ENCODE measurements at places on chromosomes 12 and 14.
A peak's percentile ranks its signal among the peaks of the same experiment; 100 is the strongest.

GRCh38 chr12:44972746-44973421 lies 78.0 kb downstream of the DBX2 start:
- DNase-seq = no peak

- no peak for DNase-seq
Measured at GRCh38 chr14:42854061-42854460, 1247.4 kb downstream of the LRFN5 start.

GRCh38 chr12:75781532-75782046 lies 250.0 kb downstream of the PHLDA1 start:
- no peak for DNase-seq

DNA sequence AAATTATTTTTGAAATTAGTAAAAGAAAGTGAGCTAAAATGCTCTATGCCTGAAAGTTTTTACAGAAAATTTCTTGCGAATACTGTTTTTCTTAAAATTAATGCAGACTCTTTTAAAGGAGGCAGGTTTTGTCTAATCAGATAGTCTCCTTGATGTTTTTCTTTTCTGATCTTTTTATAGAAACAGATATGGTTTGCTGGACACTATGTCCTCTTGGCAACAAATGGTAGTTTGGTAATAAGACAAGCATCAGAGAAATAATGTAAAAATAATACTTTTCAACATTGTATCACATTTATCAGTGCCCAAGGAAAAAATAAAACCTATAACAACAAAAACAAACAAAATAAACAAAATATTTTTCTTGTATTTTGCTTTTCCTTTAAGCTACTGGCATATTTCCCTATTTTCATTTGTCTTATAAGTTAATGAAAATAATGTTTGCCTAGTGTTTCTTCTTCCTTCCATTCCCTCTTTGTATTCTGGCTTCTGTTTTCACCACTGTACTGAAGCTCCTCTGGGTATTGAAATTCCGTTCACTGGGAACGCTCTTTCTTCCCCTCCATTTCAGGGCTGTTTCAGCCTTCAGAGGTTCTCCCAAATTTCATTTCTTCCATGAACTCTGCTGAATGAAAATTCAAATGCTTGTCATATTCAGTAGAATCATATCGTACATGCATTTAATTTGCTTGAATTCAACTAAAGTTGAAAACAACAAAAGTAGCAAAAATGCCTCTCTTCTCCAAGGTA lies 115.3 kb downstream of the TRMT5 start:
- DNase-seq = no peak

DNA sequence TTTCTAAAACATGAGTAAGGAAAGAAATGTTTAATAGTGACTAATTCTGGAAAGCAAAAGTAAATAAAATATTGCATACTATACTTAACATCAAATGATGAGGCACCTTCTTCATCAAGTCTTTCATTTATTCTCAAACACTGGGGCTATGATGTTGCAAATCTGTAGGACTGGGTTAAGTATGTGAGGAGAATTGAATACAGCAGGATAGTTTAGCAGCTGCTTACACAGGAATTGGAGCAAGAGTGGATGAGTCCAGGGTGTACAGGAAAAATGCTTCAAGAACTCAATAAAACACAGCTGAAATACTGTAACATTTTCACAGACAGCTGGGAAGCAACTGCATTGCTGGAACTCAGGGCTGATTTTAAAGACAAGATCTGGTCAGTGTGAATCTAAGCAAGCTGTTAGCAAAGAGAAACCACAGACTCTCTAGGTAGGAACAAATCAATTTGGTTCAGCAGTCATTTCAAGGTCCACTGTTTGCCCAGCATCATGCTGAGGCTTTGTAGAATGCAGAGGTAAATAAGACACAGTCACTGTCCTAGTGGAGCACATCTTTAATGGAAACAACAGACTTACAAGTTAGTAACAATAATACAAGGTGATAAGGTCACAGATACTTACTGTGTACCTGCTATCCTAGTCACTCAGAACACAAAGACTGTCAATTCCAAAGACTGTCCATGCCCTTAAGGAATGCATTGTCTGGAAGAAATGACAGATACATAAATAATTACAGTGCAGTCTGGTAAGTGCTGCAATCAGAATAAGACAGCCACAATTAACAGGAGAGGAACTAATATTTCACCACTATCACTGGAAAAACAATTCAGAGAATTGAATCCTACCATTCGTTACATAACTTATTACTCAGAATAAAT lies 96.8 kb upstream of the DACT1 start:
- DNase-seq = no peak

- DNase-seq = no peak
Measured at GRCh38 chr12:19070341-19070740, 59.2 kb upstream of the PLEKHA5 start.

DNA sequence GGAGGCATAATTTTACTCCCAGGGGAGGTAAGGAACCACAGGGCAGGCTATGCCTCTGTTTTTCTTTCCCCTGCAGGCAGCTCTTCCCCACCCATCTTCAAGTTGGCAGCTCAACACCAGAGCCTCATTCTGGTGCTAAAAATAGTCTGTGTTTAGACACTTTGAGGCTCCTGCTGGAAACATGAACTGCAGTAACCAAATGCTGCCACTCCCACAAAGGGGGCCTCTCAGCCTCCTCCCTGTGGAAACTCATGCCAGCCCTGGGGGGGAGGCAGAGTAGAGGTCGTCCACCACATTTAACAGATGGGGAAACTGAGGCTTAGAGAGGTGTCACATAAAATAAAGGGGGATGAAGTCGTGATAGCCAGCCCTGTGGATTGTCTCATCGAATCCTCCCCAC lies 61.4 kb downstream of the WSCD2 start:
- no peak for DNase-seq

DNA sequence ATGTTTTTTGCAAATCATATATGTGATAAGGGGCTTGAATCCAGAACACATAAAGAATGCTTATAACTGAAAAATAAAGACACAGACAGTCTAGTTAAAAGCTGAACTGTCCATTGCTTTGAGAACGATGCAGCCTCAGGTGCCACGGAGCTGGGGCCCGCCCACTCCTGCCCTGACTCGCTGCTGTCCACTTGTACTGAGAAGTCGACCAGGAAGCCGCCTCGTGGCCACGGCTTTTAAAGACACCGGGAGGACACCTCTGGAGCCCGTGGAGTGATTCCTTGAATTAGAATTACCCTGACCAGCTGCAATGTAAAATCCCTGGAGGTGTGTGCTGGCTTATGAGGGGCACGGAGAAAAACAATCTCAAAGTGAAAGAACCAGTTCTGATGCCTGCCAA lies 23.9 kb upstream of the TEX22 start:
- no peak for DNase-seq

- DNase-seq = no peak
Measured at GRCh38 chr14:102182190-102182589, 42.5 kb downstream of the WDR20 start.

- DNase-seq = no peak
Measured at GRCh38 chr14:75881994-75882393, 99.8 kb downstream of the TGFB3 start.

GRCh38 chr14:52313903-52314594 lies at the start of gene PTGER2:
TSS of gene PTGER2 (plus strand) at chr14:52314312. CDS start at chr14:52314549, 237 bp downstream.
- peak; percentile 76 for DNase-seq

DNA sequence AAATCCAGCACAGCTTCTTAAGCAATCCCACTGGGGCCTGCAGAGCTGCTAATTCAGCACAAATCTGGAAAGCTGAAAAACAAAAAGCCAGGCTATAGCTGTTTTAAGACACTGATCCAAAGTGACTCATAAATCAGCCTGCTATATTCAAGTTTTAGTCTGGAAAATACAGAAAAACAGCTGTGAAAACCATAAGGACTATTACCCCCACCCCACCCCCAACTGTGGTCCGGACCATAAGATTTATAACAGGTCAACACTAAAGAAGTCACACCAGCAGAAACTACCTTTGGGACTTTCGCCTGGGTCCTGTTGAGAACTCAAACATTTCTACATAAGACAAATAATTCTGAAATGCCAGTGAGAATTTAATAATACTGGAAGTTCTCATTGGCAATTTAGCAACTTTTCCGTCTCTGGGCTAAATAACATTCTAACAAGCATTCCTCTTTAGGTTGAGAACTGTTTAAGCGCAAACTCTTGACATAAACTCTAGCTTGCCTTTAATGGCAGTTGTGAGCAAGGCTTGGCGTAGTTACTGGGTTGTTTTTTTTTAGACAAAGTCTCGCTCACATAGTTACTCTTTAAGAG lies 3.3 kb downstream of the LRIG3 start:
- DNase-seq = no peak

- DNase-seq = no peak
Measured at GRCh38 chr12:93616584-93617101, 44.2 kb downstream of the SOCS2 start.

- peak; percentile 75 for DNase-seq
Measured at GRCh38 chr12:104682790-104683279, 226.1 kb downstream of the CHST11 start.

DNA sequence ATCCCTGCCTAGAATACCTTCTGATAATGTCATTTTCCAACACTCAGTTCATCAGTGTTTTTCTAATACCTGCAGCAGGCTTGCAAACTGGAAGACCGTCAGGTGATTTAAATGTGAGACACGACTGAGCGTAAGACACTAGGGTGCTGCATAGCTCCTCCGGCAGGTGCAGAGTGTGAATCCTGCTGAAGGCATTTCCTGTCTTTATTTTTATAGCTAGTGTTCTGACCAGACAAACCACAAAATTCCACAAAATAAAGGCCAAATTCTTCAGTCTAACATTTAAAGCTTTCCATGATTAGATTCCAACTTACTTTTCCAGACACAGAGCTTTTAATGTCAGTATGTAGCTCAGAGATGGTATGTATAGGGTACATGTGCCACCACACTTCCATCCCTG lies 70.7 kb downstream of the BBS10 start:
- DNase-seq = no peak

- DNase-seq = no peak
Measured at GRCh38 chr12:12964255-12964654, 12.3 kb upstream of the GPRC5D start.

- DNase-seq = peak; percentile 55
Measured at GRCh38 chr12:51323317-51323960, 535 bp downstream of the BIN2 start.

DNA sequence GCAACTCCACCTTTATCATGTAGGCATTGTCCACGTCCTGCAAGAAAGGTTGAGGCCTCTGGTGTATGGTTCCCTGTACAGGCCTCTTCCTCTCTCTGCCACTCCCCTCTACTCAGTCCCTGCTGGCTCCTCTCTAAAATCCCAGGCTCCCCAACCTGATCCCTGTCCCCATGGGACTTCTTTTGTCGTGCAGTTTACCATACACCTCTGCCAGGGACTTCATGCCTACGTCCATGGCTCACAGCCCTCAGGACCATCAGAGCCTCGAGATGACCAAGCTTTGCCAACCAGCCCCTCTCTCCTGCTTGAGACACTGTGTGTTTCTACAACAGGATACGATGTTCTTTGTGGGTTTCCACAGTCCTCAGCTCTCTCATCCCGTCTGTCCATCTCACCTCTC lies 2.9 kb downstream of the KRT2 start:
- no peak for DNase-seq

DNA sequence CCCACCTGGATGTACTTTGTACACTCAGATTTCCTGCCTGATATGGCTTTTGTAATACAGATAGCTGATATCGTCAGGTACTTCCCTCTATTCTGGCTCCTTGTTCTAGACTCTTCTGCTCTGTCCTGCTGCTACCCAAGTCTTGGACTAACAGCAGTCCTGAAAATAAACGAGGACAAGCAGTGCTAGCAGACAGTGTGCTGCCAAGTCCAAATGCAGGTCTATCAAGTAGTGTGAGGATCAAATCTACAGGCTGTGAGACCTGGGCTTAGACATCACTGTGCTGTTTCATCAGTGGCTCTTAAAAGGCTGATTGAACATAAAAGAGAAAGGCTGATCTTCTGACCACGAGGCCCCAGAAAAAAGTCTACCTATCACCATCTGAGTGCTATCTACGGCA lies 418.1 kb downstream of the APAF1 start:
- DNase-seq = no peak

DNA sequence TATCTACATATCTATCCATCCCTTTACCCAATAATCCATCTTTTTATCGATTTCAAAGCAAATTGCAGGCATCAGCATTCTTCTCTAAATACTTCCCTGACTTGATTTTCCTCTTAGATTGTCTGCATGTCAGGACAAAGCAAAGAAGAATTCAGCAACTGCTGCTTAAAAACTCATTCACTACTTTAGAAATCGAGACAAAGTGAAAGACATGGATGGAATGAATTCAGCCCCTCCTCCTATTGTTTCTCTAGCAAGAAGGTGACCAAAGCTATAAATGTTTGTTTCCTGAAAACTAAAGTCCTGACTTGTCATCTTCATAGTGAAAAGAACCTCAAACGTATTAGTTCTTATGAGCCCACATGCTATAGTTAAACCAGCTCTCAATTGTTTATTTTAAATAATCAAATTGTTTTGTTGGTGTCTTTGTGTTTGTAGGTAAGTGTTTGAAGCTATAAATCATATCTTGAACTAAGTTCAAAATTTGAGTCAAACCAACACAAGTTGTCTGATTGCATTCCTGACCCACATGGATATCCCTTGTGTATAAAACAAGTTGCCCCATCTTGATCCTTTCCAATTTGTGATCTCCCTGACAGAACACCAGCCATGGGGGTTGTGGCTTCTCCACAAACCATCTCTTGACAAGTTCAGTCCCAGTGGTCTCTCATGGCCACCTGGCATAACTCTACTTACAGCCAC lies 58.6 kb upstream of the ARHGAP5 start:
- DNase-seq = no peak

DNA sequence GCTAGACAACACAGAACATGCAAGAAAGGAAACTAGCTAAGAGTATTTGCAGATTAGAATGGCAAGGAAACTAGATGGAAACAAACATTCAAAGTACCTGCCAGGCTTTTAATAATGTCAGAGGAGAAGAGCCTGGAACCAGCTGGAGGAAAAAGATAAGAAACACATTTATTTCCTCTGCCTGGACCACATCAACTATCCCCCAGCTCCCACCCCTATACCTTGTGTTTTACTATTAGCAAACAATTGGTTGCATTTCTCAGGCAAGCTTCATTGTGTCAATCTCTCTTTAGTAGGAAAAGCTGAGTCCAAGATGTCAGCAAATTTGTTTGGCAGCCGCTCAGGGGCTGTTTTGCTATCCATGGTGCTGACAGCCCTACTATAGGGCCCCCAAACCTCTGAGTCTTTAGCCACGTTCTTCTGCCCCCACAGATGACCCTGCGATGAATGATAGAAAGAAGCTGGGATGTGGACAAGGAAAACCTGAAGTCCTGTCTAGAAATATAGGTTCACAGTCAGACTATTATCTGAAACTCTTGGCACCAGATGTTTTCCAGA lies 11.6 kb upstream of the SYNDIG1L start:
- no peak for DNase-seq

DNA sequence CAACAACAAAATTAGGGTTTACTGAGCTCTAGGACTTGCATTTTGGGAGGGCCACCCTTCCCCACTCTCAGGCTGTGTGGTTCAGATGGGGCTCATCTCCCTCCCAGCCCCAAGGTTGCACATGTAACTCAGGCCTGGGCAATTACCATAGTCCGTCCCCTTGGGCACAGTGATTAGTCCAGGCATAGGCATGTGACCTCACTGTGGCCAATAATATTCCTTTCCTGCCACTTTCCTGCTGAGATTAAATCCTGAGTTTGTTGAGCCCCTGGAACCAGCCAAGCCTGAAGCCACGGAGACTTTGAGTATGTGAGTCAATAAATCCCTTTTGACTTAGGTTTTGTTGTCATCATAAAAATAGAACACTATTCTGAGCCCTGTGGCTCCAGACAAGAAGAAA lies 113.0 kb downstream of the AACS start:
- no peak for DNase-seq

- DNase-seq = no peak
Measured at GRCh38 chr14:101288436-101289229, 272.7 kb upstream of the DIO3 start.
